Hematopoietic multipotent progenitor cell treated with erythropoietin and hydrocortisone succinate and interleukin-3 and kit ligand, for 6 days (in vitro differentiated cells): ENCODE measurements at places on chromosomes 1 and 21.

GRCh38 chr21:16536643-16537434, 807.1 kb downstream of the USP25 start:
- no peak for DNase-seq

DNA sequence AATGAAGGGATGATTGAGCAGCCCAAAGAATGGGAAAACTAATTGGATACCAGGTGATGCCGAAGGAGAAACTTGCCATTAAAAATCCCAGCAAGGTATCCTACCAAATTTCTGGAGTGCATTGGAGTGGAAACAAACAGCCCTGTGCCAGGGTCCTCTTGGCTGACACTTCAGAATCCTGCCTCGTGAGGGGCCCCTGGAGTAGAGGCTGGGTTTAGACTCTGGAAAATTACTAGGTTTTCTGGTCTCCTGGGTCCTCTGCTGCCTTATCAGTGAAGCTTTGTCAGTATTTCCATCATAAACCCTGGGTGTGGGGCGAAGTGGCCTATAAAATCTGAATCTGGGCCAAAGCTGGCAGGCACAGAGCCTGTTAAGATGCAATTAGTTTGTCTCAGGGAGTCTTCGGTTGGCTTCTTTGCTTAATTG, 289.2 kb upstream of the USP24 start:
- no peak for DNase-seq

DNA sequence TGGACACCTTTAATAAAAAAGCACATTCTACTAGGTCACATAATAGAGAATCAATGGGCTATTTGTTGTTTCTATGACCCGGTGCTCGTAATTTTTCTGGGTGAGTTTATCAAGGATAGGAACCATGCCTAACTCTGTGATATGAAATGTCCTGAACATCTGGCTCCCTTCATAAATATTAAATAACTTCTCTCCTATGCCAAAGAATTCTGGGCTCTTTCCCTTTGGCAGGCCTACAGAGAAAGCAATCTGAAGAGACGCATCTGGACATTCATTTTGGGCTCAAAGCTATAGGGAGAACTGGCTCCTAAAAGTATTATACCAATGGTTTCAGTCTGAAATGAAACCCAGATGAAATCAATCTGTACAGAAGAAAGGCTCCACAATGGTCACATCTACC, 38.8 kb upstream of the ANGPTL7 start:
- DNase-seq: no peak

- no peak for DNase-seq
Observed at GRCh38 chr1:56566061-56566744, 13.2 kb downstream of the PLPP3 start.

- DNase-seq: no peak
Observed at GRCh38 chr1:201404722-201405483, 5.8 kb upstream of the LAD1 start.

DNA sequence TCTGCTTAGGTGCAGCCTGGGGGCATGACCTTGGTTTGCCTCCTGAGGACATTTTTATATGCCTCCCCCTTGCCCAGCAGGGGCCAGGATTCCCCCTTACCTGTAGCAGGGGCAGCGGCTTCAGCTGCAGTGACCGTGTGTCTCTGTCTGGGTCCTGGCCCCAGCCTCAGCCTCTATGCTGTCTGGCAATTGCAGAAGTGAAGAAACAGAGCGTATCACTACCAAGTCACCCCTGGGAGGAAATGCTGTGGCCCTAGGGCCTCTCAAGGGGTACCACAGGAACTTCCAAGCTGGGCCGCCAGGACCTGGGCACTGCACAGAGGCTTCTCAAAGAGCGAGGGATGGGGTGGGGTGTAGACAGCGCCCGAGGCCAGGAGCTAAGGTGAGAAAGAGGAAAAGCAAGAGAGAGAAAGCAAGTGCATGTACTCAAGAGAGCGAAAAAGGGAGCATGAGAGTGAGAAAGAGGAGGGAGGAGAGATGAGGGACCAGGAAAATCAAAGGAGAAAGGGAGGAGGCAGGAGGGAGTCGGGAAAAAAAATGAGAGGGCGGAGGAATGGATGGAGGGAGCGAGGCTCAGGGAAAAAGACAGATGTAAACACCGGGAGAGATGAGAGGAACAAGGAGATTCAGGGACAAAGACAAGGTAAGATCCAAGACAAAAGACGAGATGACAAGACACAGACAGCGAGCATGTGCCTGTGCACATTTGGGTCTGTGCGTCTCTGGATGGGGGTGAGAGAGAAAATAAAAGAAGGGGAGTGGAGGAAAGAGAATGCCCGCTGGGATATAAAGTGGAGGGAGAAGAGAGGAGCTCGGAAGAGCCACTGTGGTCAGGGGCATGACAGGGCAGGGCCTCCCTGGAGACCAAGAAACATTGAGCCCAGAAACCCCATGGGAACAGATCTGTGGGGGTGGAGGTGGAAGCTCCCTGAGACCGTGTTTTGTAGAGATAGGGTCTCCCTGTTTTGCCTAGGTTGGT, at the start of gene PTAFR:
PTAFR (minus strand) TSS at position 199 of the 979 bp plus-strand sequence. CDS start 25,669 bp downstream, outside the sequence.
- DNase-seq: peak; percentile 69
